ENCODE measurements at places on chromosomes 6 and 20.

DNA sequence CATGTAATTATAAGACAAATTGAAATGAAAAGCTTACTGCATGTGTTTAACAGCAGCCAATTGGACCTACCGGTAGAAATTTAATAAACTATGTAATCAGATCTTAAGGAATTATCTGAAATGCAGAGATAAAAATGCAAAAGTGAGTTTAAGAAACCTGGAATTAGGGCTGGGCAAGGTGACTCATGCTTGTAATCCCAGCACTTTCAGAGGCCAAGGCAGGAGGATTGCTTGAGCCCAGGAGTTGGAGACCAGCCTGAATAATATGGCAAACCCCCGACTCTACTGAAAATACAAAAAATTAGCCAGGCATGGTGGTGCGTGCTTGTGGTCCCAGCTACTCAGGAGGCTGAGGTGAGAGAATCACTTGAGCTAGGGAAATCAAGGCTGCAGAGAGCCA, 74.1 kb downstream of the HFE start:
- DNase-seq, result no peak

DNA sequence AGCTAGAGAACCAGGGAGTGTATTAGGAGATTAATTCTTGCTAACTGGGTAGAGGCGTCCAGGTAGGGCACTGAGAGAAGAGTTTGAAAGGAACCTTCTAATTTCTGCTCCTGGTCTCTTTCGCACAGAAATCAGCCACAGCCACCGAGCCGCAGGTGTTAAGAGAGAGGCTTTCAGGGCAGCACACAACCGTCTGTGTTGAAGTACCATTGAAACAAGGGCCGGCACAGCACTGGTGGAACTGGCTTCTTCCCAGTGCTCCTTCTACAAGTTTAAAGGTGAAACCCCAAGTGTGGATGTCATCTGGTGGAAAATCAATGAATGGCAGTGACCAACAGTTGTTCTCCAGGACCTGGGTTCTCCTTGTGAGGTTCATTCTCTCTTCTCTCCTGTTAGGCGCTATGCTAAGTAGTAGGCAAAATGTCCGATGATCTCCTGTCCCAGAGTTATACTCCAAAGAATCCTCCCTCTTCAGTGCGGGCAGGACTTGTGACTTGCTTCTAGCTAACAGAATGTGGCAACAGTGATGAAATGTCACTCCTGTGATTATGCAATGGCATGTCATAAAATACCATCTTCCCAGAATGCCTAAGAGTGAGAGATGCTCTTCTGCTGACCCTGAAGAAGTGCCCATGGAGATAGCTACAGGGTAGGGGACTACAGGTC, 15.0 kb upstream of the RIN2 start:
- no peak for DNase-seq

DNA sequence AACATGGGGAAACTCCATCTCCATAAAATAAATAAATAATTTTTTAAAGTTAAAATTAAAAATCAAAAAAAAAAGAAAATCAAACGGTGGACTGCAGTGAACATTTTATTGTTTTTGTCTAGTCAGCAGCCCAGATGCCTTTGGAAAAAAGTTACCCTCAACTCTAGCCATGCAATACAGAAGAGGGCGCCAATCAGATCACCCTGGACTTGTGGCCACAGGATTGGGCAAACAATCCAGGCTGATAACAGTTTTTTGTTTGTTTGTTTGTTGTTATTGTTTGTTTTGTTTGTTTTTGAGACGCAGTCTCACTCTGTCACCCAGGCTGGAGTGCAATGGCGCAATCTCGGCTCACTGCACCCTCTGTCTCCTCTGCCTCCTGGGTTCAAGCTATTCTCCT, 30.5 kb upstream of the NELFCD start:
- DNase-seq, result no peak

GRCh38 chr6:38273325-38273724, 366.4 kb downstream of the BTBD9 start:
- DNase-seq, result no peak

DNA sequence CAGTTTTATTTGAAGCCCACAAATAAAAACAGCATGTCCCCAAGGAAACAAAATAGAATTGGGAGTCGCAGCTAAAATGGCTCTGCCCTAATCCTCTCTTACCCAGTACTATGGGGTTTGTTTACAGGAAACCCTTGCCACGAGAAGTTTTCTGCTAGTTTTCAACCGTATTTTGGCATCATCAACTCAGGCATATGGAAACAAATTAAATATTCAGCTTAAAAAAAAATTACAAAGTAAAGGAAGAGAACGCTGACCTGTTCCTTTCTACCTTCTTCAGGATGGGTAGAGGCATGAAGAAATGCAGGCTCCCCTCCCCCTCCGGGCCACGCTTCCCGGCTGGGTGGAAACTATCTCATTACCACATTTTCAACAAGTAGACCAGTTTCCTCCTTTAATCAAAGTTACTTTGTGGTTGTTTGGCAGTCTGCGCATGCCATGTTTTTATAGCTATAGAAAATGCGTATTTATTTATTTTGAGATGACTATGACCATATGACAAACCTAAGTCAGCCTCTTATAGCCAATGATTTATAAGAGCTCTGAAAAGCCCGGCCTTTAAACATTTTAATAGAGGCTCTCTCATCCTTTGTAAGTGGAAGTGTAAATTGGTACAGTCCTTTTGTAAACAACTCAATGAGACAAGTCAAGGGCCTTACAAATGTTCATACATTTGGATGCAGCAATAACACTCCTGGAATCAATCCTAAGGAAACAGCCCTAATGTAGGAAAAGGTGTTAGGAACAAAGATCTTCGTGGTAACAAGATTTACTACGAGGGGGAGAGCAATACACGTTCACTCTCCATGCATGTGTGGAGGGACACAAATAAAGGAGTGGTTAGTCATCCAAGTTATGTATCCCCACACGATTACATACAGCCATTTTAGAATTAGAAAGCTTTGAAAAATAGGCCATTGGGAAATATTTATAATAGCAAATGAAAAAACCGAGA, 16.1 kb upstream of the ZNF217 start:
- peak; percentile 86 for DNase-seq

DNA sequence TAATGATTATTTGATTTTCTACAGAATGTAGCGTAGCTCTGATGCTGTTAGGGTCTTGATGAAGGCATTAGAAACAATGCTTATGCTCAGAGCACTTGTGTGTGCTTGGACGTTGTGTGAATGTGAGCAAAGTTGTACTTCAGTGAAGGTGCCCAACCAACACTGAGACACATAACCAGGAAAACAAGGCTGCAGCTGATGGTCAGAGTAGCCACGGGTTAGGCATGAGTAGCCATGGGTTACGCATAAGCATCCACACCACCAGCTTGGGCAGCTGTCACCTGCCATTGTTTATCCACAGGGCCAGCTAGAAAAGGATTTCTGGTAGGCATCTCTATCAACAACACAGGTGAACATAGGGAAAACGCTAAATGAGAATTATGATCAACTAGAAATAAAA, 326.6 kb downstream of the NRN1 start:
- DNase-seq, result no peak

DNA sequence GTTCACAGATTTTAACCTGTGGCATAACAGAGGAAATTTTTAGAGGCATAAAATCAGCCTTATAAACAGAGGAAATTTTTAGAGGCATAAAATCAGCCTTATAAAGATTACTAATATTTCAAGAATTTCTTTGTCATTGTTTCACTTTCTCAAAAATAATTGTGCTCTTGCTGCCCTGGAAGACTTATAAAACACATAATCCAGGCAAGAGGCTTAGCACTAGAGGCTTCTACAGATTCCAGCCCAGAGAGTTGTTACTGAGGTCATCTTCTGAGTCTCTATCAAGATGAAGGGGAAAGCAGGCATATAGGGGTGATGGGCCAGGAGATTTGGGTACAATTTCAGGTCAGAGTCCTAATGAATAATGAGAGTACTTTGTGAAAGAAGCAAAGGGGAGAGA, 85.7 kb downstream of the RFPL4B start:
- no peak for DNase-seq

DNA sequence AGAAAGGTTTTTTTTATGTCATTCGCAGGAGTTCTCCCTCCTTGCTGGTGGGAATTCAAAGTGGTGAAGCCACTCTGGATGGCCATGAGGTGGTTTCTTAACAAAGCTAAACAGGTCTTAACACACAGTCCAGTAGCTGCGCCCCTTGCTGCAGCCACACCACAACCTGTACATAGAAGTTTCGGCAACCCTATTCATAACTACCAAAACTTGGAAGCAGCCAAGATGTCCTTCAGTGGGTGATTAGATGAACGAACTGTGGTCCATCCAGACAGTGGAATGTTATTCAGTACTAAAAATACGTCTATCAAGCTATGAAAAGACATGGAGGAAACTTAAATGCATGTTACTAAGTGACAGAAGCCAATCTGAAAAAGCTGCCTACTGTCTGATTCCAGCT, 78.9 kb downstream of the FAM120B start:
- no peak for DNase-seq

GRCh38 chr6:157830354-157831017, 7.4 kb downstream of the SNX9 start:
- DNase-seq, result no peak

DNA sequence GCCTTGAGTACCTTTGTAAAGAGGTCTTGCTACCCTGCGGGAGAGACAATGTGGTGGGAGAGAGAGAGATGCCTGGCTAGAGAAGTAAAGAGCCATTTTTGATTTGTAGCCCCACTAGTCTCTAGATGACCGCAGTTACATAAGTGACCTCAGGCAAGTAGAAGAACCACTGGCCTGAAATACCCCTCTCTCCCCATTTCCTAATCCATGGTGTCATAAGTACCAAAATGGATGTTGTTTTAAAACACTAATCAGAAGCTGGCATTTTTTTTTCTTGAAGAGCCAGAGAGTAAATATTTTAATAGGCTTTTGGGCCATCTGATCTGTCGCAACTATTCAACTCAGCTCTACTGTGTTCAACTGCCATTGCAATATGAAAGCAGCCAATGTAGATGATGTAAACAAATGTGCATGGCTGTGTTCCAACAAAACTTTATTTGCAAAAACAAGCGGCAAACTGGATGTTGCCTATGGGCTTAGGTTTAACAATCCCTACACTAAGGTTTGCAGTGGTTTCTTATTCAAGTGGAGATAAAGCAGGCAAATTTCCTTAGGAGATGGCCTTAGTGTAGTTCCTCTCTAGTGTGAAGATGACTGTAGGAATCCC, 36.5 kb downstream of the RARS2 start:
- no peak for DNase-seq
